Lung (tissue), 17 donors: ENCODE measurements at places on chromosomes 3 and 15.

DNA sequence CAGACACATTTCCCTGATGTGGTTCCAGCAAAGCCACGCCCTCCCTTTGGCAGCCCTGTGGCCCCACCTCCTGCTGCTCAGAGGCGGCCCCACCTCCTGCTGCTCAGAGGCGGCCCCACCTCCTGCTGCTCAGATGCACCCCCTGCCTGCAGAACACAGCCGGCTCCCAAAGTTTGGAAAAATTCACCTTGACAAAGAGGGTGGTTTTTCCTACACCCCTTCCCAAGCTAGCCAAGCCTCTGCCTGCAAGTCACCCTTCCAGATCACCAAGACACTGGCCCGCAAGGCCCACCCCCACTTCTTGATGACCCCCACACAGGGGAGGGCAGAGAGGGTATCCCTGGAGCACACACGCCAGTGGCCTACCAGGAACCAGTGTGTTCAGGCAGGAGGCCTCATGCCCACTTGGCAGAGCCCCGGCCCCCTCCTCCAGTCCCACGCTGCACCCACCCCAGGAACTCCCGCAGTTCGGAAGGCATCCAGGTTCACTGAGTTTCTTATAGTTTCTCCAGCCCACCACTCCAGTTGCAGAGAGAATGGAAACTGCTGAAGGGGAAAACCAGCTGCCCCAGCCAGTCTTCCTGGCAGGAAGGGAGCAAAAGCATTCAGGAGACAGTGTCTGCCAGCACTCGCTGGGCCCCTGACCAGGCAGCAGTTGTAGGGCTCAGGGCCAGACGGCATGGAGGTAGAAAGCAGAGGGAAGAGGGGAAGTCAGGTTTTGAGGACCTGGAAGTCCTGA, 2.3 kb upstream of the HAPLN3 start:
- H3K27me3 ChIP-seq: no peaks in the 10 kb centered on the region
- no peak overlapping the region for H3K4me3 ChIP-seq
- DNase-seq: peak; percentile 93
- no peak overlapping the region for H3K27ac ChIP-seq
- peaks cover 14% of the 10 kb centered on the region for H3K36me3 ChIP-seq
- peaks cover 24% of the 10 kb centered on the region for H3K4me1 ChIP-seq

- H3K36me3 ChIP-seq: no peaks in the 10 kb centered on the region
- no peaks in the 10 kb centered on the region for H3K4me1 ChIP-seq
- H3K27me3 ChIP-seq: no peaks in the 10 kb centered on the region
- H3K4me3 ChIP-seq: no peak overlapping the region
- DNase-seq: no peak
Measured at GRCh38 chr3:157023226-157023625, 136.7 kb downstream of the CCNL1 start.

GRCh38 chr3:172303941-172304558, 144.2 kb downstream of the GHSR start:
- DNase-seq: no peak
- H3K4me3 ChIP-seq: no peak overlapping the region
- no peaks in the 10 kb centered on the region for H3K27me3 ChIP-seq
- peaks cover 18% of the 10 kb centered on the region for H3K36me3 ChIP-seq

GRCh38 chr3:31132132-31132769, 237.8 kb upstream of the GADL1 start:
- no peaks in the 10 kb centered on the region for H3K27me3 ChIP-seq
- no peaks in the 10 kb centered on the region for H3K36me3 ChIP-seq
- no peaks in the 10 kb centered on the region for H3K4me1 ChIP-seq
- no peak overlapping the region for H3K4me3 ChIP-seq
- H3K27ac ChIP-seq: no peak overlapping the region

DNA sequence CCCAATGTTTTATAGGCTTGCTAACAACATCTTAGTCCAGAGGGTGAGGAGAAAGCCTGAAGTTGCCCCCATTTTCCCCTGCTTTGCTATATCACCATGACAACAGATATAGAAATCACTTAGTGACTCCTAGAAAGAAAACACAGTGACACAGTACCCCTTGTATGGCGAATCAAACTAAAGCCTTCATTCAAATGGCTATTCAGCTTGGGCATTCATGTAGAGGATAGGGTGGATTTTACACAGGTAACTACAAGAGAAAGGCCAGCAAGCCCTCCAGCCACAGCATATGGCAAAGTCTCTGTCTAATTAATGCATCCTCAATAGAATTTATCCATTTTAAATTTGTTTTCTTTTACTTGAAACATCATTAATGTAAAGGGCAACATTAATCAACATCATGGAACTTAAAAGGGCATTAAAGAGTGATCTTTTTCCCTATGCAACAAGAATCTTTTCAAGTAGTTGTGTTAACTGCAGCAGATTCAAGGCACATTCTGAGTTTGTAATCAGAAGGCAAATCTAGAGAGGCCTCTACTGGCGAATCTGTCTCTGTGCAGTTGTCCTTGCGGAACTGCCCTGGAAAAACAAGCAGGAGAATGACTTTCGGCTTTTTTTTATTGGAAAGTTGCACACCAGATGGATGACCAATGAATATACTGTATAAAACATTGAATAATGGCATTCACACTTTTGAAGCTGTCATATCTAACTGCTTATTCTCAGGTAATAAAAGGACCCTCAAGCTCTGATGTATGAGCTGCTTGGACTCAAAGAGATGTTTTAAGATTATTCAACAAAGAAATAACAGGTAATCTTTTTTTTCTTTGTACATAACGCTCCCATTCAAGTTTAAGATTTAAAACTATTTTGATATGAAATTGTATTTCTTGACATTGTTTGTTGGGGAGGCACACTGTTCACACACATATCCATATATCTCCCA, 621.7 kb upstream of the AGTR1 start:
- no peak overlapping the region for H3K4me3 ChIP-seq
- H3K4me1 ChIP-seq: no peaks in the 10 kb centered on the region
- H3K27ac ChIP-seq: no peak overlapping the region
- peaks cover 2% of the 10 kb centered on the region for H3K27me3 ChIP-seq
- H3K36me3 ChIP-seq: no peaks in the 10 kb centered on the region

DNA sequence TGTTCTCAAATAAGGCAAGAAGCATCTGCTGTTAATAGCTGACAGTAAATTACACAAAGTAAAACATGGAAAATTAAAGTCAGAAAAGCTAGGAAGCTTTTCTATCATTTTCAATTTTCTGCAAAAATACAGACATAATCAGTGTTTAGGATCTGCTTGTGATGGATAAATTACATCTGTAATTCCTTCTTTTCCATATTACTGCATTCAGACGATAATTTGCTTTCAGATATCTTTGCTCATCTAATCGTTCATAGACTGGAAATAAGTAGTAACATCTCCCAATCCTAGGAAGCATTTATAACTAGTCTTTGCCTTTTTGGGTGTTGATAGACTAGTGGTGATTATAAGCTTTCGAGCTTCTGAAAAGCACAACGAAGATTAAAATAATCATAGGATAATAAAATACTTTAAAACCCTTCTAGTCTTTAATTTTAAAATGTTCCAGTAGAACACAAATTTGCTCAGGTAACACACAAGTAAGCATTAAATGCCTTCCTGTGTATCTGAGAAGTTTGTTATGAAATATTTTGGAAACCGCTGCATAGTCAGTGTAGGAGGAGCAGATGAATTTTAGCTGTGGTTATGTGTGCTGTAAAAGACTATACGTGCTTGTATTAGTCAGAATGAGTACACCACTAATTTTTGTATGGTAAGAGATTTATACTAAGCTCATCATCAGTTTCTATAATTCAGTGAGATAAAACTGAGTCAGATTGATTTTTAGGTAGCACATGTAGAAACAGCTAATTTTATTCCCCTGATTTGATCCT, 41.0 kb downstream of the MBNL1 start:
- peaks cover 11% of the 10 kb centered on the region for H3K4me1 ChIP-seq
